ENCODE measurements at places on chromosomes 2 and 18. TPM values are rescaled to one million over a fixed set of nuclear protein-coding genes. Genes with fewer than 3 reads are reported as not detected.

DNA sequence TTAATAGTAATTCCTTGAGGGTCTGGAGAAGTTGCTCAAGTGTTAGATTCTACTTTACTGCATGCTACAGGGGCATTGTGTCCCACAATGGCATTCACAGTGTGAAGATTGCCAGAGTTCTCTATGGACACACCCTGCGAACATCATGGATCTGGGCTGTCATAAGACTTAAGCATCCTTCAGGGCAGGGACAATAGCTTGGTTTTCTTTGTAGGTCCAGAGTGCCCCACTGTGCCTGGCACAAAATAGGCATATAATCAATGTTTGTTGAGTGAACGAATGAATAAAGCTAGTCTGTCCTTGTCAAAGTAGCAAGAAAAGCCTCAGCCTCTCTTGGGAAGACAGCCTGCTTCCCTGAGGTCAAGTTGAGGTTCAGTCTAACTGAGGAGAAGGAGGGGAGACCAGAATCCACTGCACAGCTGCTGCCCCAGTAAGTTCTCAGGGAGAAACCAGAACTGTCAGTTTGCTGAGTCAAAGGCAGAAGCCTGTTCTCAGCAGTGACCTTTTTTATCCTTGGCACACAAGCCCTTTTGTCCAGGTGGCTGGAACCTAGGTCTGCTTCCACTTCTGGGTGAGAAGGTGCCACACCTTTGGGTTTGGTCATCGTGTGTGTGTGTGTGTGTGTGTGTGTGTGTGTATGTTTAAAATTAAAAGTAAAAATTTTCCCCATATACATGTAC lies 15.0 kb downstream of the INPP4A start:
- peak; percentile 45 for ATAC-seq

DNA sequence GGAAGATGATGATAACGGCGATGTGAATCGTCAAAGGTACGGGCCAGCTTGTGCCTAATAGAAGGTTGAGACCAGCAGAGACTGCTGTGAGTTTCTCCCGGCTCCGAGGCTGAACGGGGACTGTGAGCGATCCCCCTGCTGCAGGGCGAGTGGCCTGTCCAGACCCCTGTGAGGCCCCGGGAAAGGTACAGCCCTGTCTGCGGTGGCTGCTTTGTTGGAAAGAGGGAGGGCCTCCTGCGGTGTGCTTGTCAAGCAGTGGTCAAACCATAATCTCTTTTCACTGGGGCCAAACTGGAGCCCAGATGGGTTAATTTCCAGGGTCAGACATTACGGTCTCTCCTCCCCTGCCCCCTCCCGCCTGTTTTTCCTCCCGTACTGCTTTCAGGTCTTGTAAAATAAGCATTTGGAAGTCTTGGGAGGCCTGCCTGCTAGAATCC lies 3.0 kb downstream of the FZD7 start:
- ATAC-seq: no peak

DNA sequence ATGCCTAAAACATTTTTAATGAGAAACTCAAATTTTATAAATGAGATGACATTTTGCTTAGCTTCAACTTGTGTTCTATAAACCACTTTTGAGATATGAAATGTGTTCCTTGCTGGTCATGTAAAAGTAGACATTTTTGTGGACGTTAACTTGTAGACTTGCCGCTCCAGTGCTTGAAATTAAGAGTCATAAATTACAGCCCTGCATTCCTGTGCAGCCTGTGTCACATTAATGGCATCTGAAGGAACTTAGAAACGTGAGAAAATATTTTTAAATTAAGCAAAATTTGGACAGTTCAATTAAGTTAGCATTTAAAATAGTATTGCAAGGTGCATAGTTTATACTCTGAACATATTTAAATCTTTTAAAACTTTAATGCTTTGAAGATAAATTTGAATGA lies 98.3 kb upstream of the LDLRAD4 start:
- no peak for ATAC-seq

- no peak for ATAC-seq
These were observed 1082.0 kb downstream of the DSC3 start for GRCh38 chr18:29960539-29960938.

- no peak for ATAC-seq
These were observed 401.6 kb downstream of the SLC4A3 start for GRCh38 chr2:220029013-220029412.

- no peak for ATAC-seq
These were observed 34.6 kb downstream of the ASAP2 start for GRCh38 chr2:9241233-9241632.

UGT1A8 gene
- total RNA-seq: 0.16 TPM

GRCh38 chr2:101987832-101988231 lies 3.9 kb upstream of the IL1R2 start:
- ATAC-seq: no peak

- ATAC-seq: peak; percentile 69
These were observed 665 bp downstream of the MCM6 start for GRCh38 chr2:135875491-135876065.

GRCh38 chr18:3773303-3773702 lies 323.3 kb downstream of the TGIF1 start:
- no peak for ATAC-seq

IL1B gene
- total RNA-seq: 4.1 TPM

GKN1 gene
- not detected for total RNA-seq

LHCGR gene
- total RNA-seq: not detected

GRCh38 chr2:102142829-102143449 lies 393 bp downstream of the IL1R1 start:
- no peak for ATAC-seq

IL1R1 gene
- total RNA-seq: 19.1 TPM

DNA sequence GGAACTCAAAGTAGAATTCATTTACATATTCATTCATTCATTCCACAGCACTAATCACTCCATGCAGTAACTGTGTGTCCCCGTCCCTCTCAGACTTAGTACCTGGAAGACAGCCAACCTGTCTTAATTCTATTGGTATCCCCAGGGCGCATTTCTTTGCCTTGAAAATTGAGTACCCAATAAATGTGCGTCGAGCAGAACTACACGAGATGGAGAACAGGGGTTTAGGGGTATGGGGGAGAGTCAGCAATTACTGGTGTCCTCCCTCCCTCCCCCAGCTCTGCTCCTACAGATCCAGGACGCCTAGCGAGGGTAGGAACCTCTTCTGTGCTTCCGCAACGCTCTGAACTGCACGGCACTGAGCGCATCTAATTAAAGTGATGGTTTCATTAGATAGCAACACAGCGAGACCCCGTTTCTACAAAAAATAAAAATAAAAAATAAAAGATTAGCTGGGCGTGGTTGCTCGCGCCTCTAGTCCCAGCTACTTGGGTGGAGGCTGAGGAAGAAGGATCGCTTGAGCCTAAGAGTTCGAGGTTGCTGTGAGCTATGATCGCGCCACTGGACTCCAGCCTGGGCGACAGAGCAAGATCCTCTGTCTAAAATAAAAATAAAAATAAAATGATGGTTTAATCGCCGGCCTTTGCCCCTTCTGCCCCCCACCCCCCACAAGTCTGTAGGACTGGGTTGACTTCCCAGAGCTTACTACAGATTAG lies 614 bp upstream of the FKBP1B start:
- ATAC-seq: no peak

GRCh38 chr2:65456064-65456463 lies 23.7 kb upstream of the SPRED2 start:
- ATAC-seq: no peak

GRCh38 chr2:69918401-69918800 lies 3.5 kb downstream of the MXD1 start:
- no peak for ATAC-seq

- ATAC-seq: no peak
These were observed 80.8 kb downstream of the MEIS1 start for GRCh38 chr2:66515743-66516142.

DNA sequence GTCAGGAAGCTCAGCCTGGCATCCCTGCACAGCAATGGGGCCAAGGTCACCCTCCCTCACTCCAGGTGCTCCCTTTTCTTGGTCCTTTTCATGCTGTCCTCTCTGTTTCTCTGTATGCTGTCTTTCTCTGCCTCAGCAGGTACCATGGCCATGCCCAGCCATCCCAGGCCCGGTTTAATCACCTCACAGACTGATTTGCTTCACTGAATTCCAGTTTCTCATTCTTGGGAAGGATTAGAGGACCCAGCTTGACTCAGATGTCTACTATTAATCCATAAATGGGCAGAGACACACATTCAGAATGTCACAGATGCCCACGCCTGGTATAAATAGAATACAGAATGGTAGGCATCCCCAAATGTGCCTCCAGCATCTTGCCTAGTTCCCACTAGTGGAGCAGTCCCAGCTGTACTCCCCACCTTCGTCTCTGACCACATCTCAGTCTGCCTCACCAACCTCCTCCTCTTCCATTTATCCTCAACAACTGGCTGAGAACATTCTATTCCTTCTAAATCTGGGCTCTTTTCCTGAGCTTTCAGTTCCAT lies 14.2 kb upstream of the L3MBTL4 start:
- no peak for ATAC-seq

DNA sequence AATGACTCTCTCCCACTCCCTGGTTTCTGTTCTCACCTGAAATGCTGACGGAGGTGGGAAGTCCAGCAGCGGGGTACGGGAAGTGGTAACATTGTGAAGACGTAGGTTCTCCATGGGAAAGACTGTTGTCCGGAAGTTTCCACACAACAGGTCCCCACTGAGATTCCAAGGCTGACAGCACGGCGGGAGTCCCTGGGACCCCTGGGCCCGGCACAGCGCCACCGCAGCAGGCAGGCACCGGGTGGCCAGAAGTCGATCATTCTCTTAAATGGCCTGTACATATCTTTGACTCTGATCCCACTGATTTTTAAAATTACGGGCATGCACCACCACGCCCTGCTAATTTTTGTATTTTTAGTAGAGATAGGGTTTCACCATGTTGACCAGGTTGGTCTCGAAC lies 201.0 kb upstream of the SALL3 start:
- ATAC-seq: no peak

- no peak for ATAC-seq
These were observed 12.2 kb downstream of the SCN2A start for GRCh38 chr2:165251366-165251765.

GRCh38 chr18:13629841-13630715 lies 96.3 kb downstream of the FAM210A start:
- peak; percentile 71 for ATAC-seq

DNA sequence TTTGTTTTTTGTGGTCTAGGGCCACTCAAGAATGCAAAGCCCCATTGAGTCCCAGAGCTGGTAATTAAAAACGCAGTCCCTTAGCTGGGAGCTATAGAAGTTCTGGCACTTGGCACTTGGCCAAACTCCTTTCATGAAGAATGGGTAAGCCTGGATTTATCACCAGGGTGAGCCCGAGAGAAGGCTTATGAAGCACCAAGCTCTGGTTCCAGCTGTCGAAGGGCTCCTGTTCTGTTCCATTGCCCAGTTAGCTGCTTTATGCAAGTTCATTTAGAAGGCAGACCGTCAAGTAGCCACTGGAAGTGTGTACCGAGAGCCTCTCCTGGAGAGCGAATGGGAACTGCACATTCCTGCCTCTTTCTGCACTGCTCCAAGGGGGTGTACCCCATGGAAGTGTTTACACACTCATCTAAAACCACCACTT lies 14.2 kb downstream of the ECEL1 start:
- no peak for ATAC-seq

GRCh38 chr2:201891676-201892075 lies 85.3 kb downstream of the CDK15 start:
- no peak for ATAC-seq

GRCh38 chr2:165105926-165106325 lies 97.9 kb downstream of the SCN3A start:
- ATAC-seq: no peak

CIB4 gene
- not detected for total RNA-seq

MAP4K4 gene
- total RNA-seq: 62.9 TPM

NEDD4L gene
- total RNA-seq: 16.2 TPM

Data from esophagus mucosa (tissue), 1 donor.